ENCODE measurements at places on chromosomes 5 and 9.

DNA sequence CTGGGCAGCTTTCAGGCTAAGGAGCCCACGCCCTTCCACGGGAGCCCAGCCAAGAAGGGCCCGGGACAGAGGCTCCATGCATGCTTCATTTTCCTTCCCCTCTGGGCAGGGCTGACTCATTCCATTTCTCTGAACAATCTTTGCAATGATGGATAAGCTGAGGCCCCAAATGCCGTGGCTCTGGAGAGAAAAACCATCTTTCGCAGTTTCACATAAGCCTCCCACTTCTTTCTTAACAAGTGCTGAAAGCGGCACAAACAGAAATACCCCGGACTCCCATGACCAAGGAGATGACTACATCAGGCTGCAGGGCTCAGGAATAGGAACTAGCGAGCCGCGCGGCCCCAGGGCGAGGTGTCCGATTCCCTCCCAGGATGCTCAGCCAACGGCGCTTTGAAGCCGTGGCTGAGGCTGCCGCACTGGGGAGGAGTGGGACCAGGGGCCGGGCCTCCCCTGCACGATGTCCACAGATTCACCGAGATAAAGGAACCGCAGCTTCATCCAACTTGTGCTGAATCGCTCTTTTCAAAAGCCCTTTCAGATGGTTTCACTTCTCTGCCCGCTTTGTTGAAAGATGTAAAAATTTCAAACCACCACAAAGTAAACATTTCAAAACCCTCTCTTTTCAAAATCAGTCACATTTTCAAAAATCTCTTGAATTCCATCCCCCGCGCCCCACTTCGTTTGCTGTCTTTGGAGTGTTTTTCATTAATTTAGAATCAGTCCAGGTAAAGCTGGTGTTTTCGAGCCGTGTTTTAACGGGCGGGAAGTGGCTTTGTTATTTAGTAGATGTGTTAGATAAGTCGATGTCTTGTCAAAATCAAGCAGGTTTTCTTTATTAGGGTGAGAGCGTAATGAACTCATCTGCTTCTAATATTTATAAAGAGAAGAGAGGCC, 96.5 kb upstream of the LMX1B start:
- no peak for DNase-seq

- DNase-seq, result no peak
Observed at GRCh38 chr5:33048315-33048714, 337.2 kb downstream of the NPR3 start.

DNA sequence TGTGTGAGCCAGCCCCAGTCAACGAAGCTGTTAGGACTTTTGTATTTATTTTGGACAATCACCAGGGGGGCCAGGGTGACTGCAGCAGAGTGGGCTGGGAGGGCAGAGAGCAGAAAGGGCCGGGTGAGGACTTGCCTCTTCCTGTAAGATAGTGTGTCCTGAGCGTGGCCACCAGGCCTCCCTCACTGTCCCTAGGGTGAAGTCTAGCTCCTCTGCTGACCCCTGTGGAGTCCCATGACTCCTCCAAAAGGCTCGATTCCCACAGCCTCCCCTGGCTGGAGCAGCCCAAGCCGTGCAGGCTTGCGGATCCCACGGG, 147.8 kb downstream of the RXRA start:
- DNase-seq, result no peak

- DNase-seq, result no peak
Observed at GRCh38 chr9:30504502-30504905, 1879.9 kb upstream of the ACO1 start.

GRCh38 chr5:134466241-134467069, 54.8 kb upstream of the CDKN2AIPNL start:
- DNase-seq, result no peak

- DNase-seq, result no peak
Observed at GRCh38 chr9:5909976-5910375, 19.3 kb downstream of the MLANA start.

DNA sequence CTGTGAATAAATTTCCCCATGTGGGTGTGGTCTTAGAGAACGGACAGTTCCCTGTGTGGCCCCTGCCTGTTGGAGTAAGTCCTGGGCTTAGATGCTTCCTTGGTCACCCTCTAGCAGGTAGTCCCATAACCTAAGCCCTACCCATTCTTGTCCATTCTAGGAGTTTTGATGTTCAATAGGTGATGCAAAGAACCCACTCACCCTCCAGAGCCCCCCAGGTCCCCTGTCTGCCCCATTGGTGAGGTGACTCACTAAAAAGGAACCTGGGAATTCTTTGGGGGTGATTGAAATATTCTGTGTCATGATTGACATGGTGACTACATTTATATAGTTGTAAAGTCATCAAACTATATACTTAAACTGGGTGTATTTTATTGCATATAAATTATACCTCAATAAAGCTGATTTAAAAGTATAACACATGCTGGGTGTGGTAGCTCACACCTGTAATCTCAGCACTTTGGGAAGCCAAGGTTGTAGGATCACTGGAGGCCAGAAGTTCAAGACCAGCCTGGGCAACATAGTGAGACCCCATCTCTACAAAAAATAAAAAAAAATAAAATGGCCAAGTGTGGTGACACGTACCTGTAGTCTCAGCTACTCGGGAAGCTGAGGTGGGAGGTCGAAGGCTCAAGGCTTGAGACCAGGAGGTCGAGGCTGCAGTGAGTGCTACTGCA, 20.8 kb upstream of the GTF3C5 start:
- no peak for DNase-seq

- DNase-seq, result peak; percentile 31
Observed at GRCh38 chr9:2016408-2017330, 1.5 kb downstream of the SMARCA2 start.

GRCh38 chr9:92550765-92551164, 15.0 kb upstream of the ECM2 start:
- DNase-seq, result no peak

DNA sequence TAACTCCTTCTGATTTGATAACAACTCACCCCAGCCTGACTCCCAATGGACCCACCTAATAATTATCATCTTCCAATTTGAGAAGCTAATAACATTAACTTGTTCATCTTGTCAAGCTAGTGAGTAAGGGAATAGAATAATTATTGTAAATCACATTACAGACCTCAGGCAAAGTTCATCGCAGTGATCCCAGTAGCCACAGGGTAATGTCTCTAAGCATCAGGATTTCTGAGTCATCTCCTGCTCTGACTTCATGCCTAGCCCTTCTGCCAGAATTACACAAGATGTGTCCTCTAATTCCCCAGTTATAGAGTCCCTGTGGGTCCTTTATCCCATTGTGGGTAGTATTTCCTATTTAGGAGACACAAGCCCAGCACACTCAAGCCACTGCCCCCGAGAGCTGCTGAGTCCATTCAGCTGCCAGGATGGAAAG, 365.7 kb downstream of the DEPDC1B start:
- DNase-seq, result no peak

DNA sequence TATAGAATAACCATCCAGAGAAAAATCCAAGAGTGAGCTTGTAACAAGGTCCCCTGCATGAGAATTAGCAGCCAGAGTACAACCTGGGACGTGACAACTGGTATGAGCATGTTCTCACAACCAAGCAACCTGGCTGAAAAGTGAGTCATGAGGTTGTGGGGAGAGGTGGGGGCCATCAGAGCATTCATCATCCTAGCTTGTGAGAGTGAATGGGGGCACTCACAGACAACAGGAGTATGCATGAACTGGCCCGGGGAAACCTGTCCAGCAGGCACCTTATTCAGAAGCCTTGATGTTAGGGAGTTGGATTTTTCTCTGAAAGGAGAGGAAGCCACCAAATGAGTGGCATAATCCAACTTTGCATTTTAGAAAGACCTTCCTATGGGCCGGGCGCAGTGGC, 113.0 kb downstream of the FRMD3 start:
- no peak for DNase-seq

DNA sequence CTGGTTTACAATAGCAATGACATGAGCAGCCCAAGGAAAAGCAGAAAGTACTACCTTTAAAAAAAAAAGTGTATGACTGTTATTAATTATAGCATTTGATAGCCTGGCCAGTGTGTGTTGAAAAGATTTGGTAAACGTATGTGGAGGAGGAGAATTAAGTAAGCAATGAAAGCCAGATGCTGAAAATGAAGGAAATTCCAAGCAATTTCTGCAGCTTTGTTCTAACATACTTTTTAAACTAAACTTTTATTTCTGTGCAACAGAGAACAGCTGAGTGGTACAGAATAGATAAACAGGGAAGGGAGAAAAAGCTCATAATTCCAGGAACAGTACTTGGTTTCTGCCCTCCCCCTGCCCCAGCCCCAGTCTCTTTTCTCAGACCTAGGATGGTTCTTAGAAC, 252.6 kb downstream of the ADAMTSL1 start:
- no peak for DNase-seq

DNA sequence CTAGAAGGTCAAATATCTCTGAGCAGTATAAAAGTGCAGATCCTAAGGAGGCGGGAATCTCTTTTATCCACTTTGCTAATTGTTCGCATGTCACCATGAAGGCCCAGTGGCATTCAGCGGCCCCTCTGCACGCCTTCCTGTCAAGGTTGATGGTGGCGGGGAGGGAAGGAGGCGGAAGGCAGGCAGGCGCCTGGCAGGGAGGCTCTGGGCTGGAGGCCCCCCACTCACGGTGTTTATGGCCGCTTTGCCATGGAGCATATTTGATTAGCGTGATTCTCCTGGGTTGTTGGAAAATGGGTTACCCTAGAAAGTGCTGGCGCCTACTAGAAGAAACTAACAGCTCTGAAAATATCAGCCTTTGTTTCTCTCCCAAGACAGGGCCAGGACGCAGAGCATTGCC, 209.6 kb downstream of the FSTL4 start:
- DNase-seq, result no peak

GRCh38 chr9:101367323-101367722, 17.5 kb downstream of the BAAT start:
- no peak for DNase-seq

GRCh38 chr9:99103901-99104458, 933 bp upstream of the TGFBR1 start:
- no peak for DNase-seq

DNA sequence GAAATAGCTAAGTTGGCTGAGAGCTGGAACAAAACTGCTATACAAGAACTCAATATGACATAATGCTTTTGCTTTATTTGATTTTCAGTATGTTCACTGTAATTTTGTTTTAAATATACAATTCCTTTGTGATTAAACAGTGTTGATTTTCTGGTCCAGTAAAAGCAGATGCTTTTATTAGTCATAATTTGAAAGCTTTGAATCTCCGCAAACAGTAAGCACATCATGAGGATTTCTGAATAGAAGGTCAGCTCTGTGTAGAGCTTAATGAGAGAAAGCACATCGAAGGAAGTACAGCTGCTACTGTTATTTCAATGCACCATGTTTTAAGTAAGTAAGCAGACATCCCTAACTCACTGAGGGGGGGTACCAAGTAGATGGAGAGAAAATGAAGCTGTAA, 701.3 kb upstream of the ACO1 start:
- DNase-seq, result no peak

DNA sequence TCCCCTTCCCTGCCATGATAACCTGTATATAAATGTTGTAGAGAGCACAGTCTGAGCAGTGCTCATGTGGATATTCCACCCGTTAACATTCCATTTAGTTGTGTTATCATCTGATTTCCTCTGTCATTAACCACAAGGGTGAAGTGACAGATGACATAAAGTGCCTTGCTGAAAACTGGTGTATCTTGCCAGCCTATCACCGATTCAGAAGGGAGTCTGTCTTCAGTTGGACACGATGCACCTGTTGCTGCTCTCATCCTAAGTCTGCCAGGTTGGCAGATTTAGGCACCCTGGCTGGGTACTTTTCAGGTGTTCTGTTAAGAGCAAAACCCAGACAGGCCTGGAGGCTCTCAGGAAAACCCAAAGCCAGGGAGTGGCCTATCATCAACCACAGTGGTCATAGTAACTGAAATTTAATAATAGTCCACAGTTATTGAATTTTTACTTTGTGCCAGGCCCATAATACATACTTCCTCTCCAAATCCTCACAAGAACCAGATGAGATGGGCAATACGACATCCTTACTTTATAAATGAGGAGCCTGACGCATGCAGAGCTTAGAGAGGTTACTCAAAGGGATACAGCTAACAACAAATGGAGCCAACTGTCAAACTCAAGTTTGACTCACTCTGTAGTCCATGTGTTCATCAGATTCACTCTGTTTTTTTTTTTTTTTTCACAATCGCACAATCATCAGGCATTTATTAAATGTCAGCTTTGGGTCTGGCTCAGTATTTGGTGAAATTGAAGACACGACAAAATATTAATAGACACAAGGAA, 100.7 kb upstream of the SPRY4 start:
- no peak for DNase-seq

GRCh38 chr9:124771867-124772679, 962 bp upstream of the NR6A1 start:
- DNase-seq, result no peak

- DNase-seq, result no peak
Observed at GRCh38 chr5:98605426-98605825, 168.0 kb upstream of the RGMB start.

- no peak for DNase-seq
Observed at GRCh38 chr9:93895535-93895934, 59.6 kb downstream of the BARX1 start.

GRCh38 chr5:87729781-87730180, 317.1 kb upstream of the CCNH start:
- no peak for DNase-seq

DNA sequence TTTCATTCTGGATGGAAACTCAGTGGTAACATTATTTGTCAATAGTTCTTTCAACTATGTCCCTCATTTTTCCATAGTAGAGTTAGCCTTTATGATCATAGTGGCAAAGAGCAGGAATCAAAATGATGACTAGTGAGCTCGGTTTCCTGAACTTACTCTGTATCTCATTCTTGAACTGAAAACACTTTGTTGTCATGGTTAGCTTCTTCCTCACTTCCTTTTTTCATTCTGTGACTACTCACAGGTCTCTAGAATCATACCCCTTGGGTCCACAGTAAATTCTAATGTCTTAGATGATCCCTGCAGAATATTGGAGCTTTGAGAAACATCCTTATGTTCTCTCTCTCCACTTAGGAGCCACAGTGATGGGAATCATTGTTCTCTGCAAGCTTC, 29.4 kb upstream of the RECK start:
- DNase-seq, result no peak

DNA sequence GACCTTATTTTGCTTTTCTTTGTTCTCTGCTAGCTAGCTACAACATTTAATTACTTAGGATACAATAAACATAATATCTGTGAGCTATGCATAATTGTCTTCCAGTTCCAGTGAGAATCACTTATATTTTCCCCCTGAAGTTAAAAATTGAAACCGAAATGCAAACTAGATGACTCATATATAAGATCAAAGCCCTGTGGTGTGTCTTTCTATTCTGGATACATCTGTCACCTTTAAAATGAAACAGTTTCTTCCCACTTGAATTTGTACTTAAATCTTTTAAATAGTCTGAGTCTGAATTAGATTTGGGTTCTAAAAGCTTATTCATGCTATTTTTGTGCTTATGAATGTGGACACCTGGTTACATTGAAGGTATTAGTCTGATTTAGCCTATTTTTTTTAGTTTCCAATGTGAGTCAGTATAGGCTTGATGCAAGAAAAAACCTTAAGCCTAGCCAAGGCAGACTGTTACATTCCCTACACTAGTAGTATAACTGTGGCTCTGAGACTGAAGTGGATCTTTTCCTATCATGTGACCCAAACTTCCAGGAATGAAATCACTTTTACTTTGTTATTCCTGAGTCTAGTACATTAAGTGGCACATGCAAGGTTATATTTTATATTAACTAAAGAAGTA, 703.5 kb upstream of the RGMB start:
- DNase-seq, result no peak

- DNase-seq, result no peak
Observed at GRCh38 chr5:117623042-117623805, 1048.6 kb upstream of the SEMA6A start.

Data from activated naive CD4-positive, alpha-beta T cell (primary cell).